Tibial nerve (tissue), 4 donors: ENCODE measurements at places on chromosomes 4 and X. TPM values are rescaled to one million over a fixed set of nuclear protein-coding genes. Genes with fewer than 3 reads are reported as not detected.
A peak's percentile ranks its signal among the peaks of the same experiment; 100 is the strongest.

The ANXA3 gene
- 54.3 TPM for total RNA-seq

GRCh38 chr4:36343501-36344175 lies 62.2 kb downstream of the DTHD1 start:
- no peaks in the 10 kb centered on the region for H3K36me3 ChIP-seq
- H3K4me3 ChIP-seq: no peak overlapping the region
- H3K4me1 ChIP-seq: no peaks in the 10 kb centered on the region
- no peak overlapping the region for H3K27ac ChIP-seq
- H3K27me3 ChIP-seq: no peaks in the 10 kb centered on the region
- no peak for DNase-seq

DNA sequence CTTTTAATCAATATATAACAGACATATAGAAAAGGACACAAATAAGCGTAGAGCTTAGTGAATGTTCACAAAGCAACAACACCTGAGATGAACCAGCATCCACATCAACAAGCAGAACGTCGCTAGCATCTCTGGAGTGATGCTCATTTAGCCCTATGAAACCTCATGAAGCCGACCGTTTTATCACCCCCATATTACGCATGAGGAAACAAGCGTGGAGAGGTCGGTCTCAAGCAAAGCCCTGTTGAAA lies 524 bp upstream of the RPS3A start:
- peak overlapping the region; percentile 87 for H3K4me3 ChIP-seq
- no peaks in the 10 kb centered on the region for H3K36me3 ChIP-seq
- H3K27me3 ChIP-seq: no peaks in the 10 kb centered on the region
- DNase-seq: no peak
- no peak overlapping the region for H3K27ac ChIP-seq
- H3K4me1 ChIP-seq: peaks cover 19% of the 10 kb centered on the region

DNA sequence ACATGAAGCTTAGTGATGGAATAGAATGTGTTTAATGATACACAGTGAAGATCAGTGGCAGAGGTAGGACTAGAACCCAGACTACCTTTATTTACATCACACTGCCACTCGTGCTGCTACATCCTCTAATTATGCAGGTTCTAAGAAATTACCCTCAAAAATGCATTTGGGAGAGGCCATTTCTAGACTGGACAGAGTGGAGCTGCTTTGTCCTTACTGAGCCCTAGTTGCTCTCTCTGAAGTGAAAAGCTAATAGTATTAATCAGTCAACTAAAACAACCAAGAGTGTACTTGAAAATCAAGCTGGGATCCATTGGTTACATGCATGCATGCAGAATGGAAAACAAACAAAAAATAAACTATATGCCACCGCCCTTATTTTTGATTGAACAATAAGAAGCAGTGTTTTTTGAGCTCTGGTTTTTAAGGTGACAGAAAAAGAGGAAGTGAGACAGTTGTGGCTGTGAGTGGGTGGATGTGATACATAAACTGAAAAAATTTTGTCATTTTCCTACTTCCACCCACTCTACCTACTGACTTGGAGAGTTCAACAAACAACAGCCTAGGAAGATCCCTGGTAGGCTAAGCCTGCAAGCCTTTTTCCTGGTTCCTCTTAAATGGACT lies 6.8 kb upstream of the VSIG4 start:
- H3K4me3 ChIP-seq: no peak overlapping the region
- no peak overlapping the region for H3K27ac ChIP-seq
- H3K27me3 ChIP-seq: no peaks in the 10 kb centered on the region
- no peaks in the 10 kb centered on the region for H3K4me1 ChIP-seq
- no peak for DNase-seq

DNA sequence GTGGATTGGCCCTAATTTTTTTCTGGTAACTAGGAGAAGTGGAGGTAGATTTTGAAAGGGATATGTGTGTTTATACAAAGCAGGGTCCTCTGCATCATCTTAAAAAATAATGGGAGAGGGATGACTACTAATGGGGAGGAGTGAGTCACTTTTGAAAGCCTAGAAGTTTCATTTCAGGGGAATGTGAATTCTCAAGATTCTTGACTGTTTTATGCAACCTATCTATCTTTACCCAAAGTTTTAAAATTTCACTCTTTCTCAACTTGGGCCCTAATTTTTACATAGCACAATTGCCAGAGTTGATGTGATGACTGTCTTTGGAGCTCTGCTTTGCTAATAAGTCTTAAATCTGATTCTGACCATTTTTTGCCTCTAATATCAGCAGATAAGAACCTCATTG lies 445.2 kb downstream of the GRXCR1 start:
- H3K27me3 ChIP-seq: no peaks in the 10 kb centered on the region
- H3K4me3 ChIP-seq: no peak overlapping the region
- H3K27ac ChIP-seq: no peak overlapping the region
- H3K4me1 ChIP-seq: no peaks in the 10 kb centered on the region
- DNase-seq: no peak
